ENCODE measurements at places on chromosomes 5 and 9.

DNA sequence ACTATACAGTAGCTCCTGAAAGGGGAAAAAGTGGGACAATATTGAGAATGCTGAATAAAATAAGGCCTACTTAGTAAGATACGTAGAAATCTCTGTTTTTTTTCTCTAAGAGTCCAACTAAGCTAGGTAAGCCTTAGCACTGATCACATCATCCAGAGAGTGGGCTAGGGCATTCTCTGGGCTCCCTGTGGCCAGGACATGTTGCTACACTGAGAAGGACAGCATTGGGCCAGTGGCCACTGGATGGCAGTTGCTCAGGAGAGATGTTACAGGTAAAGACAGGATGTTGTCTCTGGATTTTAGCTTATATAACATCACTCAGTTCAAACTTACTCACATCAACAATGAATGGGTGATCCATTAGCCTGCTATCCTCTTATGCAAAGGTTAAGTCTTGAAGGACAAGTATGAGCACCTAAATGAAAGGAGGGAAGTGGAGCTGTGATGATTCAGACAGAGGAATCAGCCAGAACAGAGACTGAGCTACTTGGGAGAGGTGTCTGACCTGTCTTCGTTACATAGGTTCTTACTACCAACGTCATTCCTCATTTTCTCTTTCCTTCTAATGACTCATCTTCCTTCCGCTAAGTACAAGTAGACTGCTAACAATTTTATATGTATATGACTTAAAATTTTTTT is 226.6 kb upstream of the ADCY2 start:
- no peak for DNase-seq

DNA sequence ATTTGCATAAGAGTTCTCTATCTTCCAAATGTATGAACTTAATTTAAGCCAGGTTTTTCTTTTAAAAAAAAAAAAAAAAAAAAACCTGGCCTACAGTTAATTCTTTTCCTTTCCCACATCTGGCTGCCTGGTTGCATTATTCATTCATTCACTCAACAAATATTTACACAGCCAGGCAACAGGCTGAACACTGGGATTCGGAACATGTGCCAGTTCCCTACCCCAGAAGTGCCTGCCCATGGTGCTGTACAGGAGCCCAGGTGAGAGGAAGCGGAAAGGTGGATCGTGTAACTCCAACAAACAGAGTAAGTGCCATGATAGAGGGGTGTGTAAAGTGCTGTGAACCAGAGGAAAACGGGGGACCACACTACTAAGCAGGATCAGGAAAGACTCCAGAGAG is 93.6 kb downstream of the CDK5RAP2 start:
- DNase-seq = no peak

- DNase-seq = no peak
These were observed 66.9 kb downstream of the TLR4 start for GRCh38 chr9:117771136-117771535.

DNA sequence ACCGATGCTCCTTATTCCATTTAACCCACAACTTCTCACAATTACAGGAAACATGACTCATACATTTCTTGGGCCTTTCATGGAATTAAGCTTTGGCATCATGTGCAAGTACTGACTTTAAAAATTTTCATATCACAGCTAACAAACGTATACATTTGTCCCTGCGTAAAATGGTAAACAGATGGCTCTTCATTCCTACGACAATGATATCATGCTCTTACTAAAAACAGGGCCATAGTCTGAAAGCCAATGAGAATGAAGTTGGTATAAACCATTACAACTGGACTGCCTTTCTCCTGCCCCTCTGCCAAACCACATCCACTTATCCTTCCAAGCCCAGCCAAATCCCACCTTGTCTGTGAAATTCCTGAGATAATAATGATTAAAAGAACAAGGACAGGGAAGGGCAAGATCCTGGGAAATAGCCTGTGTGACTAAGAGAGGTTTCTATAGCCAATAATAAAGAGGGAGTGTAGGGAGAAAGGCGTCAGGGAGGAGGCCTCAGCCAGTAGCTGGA is 44.9 kb upstream of the ZNF366 start:
- no peak for DNase-seq

GRCh38 chr9:126561582-126561981 is 52.1 kb upstream of the LMX1B start:
- no peak for DNase-seq

DNA sequence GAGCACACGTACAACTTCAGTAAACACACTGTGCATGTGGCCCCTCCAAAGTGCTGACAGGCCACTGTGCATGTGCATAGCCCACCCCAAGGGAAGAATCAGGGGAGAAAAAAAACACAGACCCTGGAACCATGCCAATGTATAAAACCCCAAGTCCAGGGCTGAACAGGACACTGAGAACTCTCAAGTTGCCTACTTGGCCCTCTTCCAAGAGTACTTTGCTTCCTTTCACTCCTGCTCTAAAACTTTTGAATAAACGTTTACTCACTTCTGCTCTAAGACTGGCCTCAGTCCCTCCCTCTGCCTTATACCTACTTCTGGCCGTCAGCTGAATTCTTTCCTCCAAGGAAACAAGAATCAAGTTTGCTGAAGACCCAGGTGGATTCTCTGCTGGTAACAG is 77.7 kb upstream of the NFIB start:
- no peak for DNase-seq

- no peak for DNase-seq
These were observed 401.3 kb downstream of the ENC1 start for GRCh38 chr5:74239261-74239660.

DNA sequence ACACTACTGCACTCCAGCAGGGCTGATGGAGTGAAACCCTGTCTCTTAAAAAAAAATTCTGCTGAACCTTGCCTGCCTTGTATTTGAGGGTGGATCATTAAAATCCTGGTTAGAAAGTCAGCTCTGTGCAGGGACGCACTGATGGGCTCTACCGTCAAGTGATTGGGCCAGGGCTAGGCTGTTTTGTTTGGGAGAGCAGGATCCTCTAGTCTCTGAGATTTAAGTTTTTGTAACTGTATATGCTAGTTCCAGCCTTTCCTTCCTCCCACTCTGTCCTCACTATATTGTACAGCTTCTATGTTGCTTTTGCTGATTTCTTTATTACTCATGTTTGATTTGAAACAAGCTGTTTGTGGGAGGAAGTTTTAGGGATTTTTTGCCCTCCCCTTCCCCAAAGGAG is 11.5 kb downstream of the DDX4 start:
- DNase-seq = no peak

GRCh38 chr5:36605241-36605640 is 1.2 kb upstream of the SLC1A3 start:
- DNase-seq = no peak

DNA sequence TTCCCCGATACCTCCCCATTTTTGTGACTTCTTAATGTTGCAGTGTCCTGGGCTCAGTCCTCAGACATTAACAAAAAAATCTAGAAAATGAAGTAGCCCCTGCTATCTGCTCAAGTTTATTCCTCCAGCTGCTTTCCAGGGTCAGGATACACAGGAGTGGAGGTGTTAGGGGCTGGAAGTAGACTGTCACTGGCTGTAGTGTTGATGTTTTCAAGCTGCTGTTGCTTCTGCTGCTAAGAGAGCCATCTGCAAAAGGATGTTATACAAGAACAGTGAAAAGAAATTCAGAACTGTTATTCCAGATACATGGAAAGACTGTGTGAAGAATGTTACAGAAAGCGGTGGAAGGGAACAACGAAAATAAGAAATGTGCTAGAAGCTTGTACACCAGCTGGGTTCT is 10.7 kb downstream of the CD14 start:
- DNase-seq = no peak

DNA sequence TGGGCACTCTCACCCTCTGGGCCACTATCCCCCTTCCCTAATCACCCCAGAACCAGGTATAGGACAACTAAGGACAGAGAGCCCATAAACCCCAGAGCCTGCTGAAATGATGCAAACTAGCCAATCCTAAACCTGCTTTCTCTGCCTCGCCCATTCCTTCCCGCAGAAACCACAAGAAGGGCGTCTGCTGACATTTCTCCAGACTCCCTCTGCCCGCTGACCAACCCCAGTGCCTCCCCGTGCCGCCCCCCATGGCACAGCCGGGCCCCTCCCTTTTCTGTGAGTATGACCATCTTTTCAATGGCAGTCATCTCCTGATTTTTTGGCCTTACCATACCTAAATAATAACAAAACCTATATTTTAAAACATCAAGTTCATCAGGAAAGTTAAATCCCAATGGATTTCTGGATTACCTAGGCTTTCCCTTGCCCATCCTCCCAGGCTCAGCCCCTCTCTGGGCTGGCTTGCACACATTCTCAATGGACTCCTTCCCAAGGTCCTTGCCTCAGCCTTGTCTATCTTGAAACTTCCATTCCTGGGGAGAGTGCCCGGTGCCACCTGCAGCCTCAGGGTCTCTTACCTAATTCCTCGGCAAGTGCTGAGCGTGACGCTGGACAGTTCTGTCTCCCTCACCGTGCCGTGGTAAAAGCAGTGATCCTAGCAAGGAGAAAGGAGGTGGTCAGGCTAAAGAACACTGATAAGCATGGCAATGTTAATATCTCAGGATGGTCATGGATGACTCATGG is 45.2 kb downstream of the ADAM19 start:
- DNase-seq = no peak

DNA sequence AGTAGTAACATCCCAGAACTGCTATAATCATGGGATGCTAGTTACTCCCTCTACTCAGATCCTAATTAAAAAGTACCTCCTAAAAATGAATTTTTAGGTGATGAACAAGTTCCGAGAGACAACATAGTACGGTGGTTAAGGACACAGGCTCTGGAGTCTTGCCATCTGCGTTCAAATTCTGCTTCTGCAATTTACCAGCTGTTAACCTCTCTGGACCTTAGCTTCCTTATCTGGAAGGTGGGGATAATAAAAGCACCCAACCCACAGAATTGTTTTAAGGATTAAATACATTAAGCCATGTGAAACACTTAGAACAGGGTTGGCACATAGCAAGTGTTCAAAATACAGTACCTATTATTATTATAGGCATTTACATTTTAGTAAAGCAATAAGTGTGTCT is 77.5 kb upstream of the XPA start:
- DNase-seq = no peak

- DNase-seq = no peak
These were observed 6.2 kb downstream of the MAPKAP1 start for GRCh38 chr9:125700791-125701190.

DNA sequence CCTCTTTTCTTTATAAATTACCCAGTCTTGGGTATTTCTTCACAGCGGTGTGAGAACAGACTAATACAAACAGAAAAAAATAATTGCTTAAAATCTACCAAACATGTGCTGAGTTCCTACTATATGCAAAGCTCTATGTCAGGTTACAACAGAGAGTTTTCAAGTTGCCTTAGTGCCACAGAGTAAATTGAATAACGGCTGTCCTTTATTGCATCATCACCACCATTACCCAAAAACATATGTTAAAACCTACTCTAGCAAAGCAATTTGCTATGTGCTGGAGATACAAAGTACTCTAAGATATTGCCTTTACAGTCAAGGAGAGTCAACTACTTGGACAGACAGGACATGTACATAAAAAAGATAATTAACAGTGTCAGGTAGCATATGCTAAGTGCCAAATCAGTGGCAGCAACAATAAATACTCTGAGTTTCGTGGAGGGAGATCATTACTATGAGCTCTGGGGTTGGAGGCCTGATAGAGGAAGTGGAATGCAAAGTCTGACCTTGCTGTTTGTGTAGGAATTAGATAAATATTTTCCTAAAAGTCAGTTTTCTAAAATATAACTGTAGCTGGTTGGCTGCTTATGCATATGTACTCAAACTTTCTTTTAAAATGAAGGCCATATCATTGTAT is 1058.7 kb upstream of the WWC1 start:
- no peak for DNase-seq

- no peak for DNase-seq
These were observed 55.0 kb downstream of the PAPPA start for GRCh38 chr9:116208417-116209232.

- DNase-seq = no peak
These were observed 285.8 kb downstream of the ZNF608 start for GRCh38 chr5:124460642-124461041.

DNA sequence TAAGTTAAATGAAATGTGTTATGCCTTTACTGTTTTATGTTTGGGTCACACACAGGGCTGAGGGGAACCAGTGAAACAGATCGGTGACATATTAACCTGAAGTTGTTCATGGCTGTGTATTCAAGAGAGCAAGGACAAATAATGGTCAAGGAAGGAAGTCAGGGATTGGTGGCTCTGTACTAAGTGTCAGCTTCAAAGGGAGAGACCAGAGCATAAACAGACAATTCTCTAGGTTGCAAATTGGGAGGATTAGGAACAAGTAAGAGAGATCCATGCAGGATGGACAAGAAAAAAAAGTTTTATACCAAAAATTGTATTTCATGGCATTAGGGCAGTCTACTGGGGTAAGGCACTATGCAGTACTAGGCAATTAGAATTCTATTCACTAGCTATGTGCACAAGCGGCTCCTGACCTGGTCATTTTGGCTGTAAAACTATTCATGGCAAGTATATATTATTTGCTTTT is 156.3 kb downstream of the PLPPR1 start:
- DNase-seq = no peak

DNA sequence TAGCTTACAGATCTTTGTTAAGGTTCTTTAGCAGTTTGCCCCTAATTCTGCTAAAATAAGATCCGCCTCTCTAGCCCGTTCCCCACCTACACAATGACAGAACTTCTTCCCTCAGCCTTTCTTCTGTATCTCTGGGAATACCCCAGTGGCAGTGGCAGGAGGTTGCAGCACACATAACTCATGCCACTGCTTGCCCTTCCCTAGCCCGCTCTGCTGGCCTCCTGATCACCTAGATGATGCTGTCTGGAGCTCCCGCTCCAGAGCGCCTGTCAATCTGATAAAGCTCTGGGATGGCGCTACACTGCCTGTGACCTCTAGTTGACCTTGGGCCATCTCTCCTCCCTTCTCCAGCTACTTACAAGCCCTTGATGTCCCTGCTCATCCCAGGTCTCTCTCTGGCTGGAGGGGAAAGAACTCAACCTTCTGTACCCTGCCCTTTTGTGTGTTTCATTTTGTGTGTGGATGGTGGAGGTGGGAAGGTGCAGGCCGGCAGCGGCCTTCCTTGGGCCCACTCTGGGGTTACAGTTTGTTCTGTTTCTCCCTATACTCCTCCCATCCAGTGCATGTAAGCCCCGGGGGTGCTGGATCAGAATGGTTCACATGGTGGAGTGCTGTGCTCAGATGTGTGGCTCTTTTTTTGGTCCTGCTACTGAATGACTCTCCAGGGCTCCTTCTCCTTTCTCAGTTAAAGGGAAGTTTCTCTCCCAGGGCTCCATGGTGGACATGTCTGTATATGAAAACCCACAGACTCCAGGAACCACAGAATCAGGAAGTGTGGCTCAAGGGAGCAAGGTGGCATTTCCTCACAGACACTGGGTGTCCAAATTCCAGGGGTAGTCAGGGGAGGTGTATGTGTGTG is 29.1 kb downstream of the MTX3 start:
- DNase-seq = no peak

Data from hippocampal formation (tissue), 2 donors.